ENCODE measurements at places on chromosomes 13 and 19.

- DNase-seq = no peak
Measured at GRCh38 chr13:43195551-43195950, 172.2 kb downstream of the DNAJC15 start.

DNA sequence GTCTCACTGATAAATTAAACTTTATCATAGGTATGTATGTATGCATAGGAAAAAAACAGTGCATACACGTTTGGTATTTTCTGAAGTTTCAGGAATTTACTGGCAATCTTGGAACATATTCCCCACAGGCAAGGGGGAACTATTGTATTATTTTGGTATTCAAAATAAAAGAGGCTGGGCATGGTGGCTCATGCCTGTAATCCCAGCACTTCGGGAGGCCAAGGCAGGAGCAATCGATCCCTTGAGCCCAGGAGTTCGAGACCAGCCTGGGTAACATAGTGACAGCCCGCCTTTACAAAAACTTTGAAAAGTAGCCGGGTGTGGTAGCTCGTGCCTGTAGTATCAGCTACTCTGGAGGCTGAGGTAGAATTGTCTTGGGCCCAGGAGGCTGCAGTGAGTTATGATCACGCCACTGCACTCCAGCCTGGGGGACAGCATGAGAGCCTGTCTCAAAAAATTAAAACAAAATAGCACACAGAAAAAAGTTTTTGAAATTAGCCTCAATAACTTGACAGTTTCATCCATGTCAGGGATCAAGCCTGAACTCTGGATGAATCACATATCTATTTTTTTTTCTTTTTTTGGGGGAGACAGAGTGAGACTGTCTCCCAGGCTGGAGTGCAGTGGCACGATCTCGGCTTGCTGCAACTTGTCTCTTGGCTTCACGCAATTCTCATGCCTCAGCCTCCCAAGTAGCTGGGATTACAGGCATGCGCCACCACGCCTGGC, 29.1 kb upstream of the HOMER3 start:
- no peak for DNase-seq

DNA sequence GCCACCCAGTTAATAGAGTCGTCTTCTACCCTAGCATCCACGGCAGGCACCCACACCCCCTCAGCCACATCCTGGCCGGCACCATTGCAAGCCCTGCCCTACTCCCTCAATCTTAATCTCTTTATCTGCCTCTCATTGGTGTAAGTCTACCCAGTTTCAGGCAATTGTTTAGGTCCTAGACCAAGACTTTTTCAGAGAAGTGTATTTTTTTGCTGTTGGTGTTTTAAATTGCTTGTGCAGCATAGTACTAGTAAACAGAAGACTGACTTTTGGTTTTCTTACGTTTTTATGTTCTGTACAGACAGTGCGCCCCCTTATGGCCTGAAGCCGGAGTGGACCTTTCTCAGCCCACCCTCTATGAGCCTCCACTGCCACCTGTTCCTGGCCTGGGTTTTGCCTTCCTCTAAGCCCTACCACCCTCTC, 2.3 kb upstream of the LCP1 start:
- DNase-seq = no peak

- DNase-seq = no peak
Measured at GRCh38 chr13:49620170-49620621, 8.1 kb upstream of the ARL11 start.

All from cerebellar nuclear complex (tissue), 1 donor.